Heart right ventricle (tissue), 16 donors: ENCODE measurements at places on chromosomes 6 and 20. TPM values are rescaled to one million over a fixed set of nuclear protein-coding genes. Genes with fewer than 3 reads are reported as not detected.

- DNase-seq, result no peak
Observed at GRCh38 chr6:44925100-44925739, 402.9 kb upstream of the RUNX2 start.

TMEM239 gene
- not detected for polyA plus RNA-seq

ZNF512B gene
- 4.6 TPM for polyA plus RNA-seq

ERMARD gene
- 12.6 TPM for polyA plus RNA-seq

DNA sequence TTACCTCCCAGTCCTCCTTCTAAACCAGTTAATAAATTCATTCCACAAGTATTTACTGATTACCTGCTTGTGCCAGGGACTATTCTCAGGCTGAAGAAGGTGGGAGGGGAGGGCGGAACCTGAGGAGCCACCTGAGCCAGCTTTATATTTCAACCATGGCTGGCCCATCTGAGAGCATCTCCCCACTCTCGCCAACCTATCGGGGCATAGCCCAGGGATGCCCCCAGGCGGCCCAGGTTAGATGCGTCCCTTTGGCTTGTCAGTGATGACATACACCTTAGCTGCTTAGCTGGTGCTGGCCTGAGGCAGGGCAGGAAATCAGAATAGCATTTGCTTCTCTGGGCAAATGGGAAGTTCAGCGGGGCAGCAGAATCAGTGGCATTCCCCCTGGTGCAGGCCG, 4.9 kb upstream of the AAR2 start:
- DNase-seq, result no peak
